ENCODE measurements at places on chromosomes 11 and 22. TPM values are rescaled to one million over a fixed set of nuclear protein-coding genes. Genes with fewer than 3 reads are reported as not detected.

PRR33 gene
- total RNA-seq = not detected

PLAAT4 gene
- 4.2 TPM for total RNA-seq

CASP1 gene
- 8.5 TPM for total RNA-seq

C11orf97 gene
- total RNA-seq = not detected

PIH1D2 gene
- 2.2 TPM for total RNA-seq

GLB1L3 gene
- not detected for total RNA-seq

ENTHD1 gene
- not detected for total RNA-seq

All from uterine smooth muscle cell (primary cell).